ENCODE measurements at places on chromosomes 5 and 9.

GRCh38 chr5:131228646-131229045 is 35.2 kb upstream of the CDC42SE2 start:
- DNase-seq, result no peak

GRCh38 chr5:133155326-133155969 is 103.6 kb downstream of the HSPA4 start:
- DNase-seq, result no peak

DNA sequence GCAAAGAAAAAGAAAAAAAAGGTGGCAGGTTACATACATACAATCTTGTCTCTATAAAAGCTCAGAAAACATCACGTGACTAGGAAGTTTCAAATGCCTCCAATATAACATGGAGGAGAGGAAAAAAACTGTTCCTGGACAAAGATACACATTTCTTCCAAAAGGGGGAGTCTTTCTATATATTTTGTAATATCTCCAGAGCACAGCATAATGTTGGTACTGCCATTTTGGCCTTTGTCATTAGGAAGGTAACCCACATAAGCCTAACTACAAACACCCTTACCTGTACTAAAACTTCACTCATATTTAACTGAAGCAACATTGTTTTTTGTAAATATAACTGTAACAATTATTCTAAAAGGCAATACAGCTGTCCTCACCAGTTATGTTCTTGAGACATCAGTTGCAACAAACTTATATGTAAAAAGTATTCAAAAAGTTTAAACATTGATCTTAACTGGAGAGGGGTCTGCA is 1.2 kb upstream of the BTF3 start:
- peak; percentile 40 for DNase-seq

GRCh38 chr5:172281346-172281745 is 2.2 kb downstream of the UBTD2 start:
- DNase-seq, result no peak

DNA sequence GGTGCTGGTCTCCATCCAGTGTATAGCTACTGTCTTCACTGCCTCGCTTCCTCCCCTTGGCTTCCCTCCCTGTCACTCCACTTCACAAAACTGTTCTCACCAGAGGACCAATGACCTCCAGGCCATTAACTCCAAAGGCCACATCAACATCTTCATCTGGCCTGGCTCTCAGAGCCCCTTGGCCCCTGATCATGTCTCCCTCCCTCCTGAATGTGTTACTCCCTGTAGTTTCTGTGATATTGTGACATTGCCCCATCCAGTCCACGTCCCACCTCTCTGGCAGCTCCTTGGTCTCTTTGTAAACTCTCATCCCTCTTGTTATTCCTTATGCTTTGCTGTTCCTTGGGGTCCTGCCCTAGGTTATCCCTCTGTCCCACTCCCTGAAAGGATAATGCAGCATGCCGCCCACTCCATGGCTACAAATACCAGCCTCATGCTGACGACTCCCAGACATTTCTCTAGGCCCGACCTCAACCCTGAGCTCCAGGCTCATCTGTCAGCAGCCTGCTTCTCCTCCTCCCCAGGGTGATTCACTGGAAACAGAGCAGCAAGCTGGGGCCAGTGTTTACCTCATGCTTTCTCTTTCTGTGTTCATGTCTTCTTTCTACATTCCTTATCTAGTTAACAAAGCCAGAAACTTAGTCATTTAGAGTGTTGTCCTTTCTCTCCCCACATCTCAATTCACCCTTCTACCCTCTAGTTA is 312.2 kb downstream of the SPOCK1 start:
- peak; percentile 2 for DNase-seq

DNA sequence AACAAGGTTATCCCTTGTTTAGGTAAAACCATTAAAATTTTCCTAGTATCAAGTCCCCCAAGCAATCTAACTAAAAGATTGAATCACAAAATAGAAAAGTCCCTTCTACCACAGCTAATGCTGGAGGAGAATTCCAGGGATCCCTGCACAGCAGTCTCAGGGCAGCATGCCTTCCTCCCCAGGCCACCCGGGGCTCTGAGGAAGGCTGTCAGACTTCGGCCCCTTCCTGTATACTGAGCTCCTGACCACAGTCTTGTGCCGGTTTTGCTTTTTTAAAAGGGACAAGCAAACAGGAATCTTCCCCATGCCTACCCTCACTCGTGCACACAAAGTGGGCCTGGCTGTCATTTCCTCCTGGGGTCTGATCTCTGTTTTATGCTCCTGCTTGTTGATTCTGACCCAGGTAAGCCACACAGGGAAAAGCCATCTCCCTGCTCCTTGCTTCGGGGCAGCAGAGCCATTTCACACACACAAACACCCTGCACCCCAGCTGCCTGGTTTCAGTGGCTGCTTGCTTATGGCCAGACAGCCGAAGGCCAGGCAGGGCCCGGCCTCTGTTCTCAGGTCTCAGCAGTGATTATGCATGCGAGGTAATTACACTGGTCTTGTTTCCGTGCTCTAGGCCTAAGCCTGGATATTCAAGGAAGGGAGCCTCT is 211.9 kb downstream of the NXNL2 start:
- peak; percentile 42 for DNase-seq

DNA sequence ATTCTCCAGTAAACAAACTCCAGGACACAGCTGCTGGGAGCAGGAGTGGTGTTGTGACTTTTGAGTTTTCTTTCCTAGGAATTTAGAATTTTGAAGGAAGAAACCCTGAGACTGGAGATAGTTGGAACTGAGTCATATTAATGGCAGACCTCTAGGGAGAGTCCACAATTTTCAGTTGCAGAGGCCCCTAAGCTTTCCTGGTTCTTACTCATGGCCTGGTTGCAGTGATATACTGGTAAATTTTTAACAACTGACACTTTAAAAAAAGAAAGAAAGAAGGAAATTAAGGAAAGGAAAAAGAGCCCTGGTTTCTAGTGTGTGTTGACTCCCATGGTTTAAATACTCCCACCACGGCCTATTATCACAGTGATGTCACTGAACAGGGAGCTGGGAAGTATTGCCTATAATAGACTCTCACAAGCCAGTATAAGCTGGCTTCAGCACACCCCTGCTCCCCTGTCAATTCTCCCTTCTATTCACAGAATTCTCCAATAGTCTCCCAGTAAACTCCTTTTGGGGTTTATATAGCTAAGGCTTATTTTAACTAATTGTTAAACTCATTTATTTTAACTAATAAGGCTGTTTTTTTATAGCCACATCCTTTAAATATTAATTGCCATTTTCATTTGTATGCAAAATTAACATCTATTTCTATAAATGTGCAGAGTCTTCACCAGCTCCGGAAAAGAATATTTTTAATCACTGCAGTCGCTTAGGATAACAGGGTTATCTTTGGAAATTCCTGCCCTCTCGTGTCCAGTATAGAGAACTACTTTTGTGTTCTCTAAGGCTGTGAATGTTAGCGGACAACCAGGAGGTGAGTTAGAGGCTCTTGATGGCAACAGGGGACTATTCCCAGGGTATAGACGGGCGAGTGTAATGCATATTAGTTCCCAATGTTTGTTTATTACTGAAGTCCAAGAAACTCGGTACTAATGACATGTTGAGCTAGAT is 59.7 kb downstream of the GGTA1 start:
- DNase-seq, result peak; percentile 32

DNA sequence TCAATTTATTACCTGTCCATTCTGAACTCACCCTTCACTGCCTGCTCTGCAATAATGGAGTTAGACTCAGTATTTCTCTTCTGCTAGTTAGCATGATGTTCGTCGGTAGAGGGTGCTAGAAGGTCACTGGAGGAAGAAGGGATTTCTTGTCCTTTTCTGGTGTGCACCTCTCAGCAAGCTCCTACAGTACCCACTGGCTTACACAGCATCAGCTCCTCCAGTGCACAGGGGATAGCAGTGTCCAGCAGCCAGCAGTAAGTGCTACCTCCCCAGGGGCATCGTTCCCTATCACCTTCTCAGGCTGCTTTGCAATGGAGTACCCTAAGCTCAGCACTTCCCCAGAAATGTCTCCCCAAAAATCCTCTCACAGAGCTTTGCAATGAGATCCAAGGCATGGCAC is 45.9 kb upstream of the APC start:
- peak; percentile 11 for DNase-seq

DNA sequence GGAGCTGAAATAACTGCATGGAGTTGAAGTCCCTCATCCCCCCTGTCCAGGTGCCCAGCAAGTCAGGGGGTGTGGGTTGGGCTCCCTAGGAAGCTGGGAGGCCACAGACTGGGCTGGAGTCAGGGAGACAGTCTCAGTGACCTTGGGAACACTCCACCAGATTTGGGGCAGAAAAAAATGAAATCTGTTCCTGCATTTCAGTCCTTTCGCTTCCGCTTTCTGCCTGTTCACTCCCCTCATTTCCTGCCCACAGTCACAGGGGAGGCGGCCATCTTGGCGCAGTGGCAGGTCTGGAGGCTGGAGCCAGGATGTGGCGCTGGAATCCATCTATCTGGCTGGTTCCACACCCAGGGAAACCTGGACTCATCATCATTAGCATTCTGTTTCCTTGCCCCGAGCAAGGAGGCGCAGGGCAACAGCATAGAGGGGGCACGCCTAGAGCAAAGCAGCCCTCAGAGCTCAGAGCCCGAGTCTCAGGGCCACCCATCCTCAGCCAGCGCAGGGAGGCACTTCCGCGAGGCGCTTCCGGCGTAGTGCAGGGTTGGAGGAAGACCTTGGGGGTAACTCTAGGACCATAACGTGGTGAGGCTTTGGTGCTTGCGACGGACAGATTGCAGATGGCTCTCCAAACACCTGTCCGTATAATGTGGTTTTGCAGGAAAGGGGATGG is 86.2 kb upstream of the HSPA9 start:
- DNase-seq, result no peak

DNA sequence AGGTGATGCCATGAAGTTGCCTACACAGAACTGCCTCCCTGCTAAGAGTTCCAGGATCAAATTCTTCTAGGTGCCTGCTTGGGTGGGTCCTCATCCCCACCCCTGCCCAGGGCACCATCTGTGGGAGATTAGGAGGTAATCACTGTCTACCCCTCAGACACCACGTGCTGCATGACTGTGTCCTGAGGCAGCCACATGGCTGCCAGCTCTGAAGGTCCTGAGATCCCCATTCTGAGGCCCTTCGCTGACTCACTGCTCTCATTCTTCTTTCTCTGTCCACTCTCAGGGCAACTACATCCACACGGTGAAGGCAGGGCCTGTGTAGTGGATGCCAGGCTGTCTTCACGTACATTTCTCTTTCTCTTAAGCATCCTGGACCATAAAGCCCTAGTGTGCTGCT is 222.9 kb upstream of the ANKRD55 start:
- no peak for DNase-seq

- no peak for DNase-seq
These were observed 14.5 kb upstream of the TGFBI start for GRCh38 chr5:136014049-136015002.

GRCh38 chr9:4982721-4983482 is 2.2 kb upstream of the JAK2 start:
- no peak for DNase-seq

GRCh38 chr9:69380811-69381210 is 55.8 kb downstream of the ENTREP1 start:
- DNase-seq, result peak; percentile 44

- peak; percentile 16 for DNase-seq
These were observed at the start of gene SLC35D2 for GRCh38 chr9:96383165-96383942. TSS of gene SLC35D2 (minus strand) at chr9:96383711. CDS start at chr9:96383634, 77 bp downstream.

DNA sequence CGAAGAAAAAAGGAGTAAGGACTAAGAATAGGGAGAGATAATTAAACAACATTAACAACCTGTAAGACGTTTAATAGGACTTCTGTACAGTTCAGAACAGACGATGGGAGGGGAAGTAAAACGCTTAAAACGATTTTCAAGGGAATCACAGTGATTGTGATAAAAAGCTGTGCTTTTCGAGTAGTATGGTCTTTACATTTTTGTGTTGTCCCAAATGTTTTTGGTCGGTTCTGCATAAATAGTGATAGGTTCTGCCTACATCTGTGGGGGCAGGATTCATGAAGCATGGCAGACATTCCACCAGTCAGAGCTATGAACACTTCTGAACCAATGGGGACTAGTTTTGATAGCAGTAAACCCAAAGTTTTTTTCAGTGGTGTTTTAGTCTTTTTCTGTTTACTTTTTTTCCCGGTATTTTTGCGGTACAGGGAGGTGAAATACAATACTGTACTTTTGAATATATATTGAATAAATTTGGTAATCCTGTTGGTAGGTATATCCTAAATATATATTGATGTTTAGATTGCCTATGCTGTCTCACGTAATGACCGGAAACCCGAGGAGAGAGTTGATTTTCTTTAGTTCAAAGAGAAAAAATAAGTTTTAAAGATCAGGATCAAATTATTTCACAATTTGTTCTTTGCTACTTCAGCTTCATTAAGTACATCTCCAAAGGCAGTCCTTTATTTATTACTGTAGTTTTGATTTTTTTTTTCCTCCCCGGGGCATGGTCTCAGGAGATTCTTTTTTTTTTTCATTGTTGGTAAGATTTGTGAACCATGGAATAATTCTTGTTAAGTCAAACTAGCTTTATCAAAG is 1.3 kb downstream of the ERBIN start:
- peak; percentile 44 for DNase-seq

DNA sequence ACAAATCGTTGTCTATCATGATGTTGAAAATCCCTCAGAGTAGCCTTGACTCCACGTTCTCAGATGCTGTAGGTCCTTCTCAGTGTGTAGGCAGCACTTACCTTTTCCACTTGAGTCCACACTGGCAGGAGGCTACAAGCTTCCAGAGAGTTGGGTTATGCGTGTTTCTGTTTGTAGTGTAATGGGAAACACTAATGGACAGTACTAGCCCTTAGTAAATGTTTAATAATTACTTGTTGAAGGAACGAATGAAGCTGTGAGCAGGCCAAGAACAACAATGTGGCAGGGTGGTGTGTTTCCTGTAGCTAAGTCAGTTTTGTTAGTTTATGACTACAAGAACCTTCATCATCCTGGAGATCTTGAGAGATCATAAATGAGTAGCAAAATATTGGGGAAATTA is 83.5 kb downstream of the ARHGAP26 start:
- DNase-seq, result no peak

DNA sequence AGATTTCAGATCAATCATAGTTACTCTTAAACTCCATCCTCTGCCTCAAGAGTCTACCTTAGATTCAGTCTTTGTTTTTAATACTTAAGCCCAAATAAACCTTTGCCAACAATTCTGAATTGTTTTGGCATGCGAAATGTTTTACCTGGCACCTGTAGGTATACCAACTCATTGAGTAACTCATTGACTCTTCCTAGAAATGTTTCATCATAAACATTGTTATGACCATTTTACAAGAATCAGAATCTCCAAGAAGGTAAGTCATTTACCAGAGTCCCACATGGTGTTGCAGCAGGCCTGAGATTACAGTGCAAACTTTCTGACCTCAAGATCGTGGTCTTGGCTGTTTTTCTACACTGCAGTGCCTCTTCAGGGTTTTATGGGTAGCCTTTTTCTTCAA is 750.4 kb downstream of the BRINP1 start:
- no peak for DNase-seq

GRCh38 chr5:181100121-181100875 is 30.7 kb downstream of the OR2V1 start:
- no peak for DNase-seq

- peak; percentile 46 for DNase-seq
These were observed 71.3 kb downstream of the TMC1 start for GRCh38 chr9:72592502-72593403.

GRCh38 chr5:116788851-116789403 is 214.3 kb upstream of the SEMA6A start:
- DNase-seq, result no peak

GRCh38 chr9:32742296-32742695 is 41.0 kb upstream of the TMEM215 start:
- no peak for DNase-seq

- DNase-seq, result peak; percentile 45
These were observed 226.4 kb downstream of the GNA14 start for GRCh38 chr9:77421506-77422265.
